RWPE2 (cell line): ENCODE measurements at places on chromosomes 7 and 10.

DNA sequence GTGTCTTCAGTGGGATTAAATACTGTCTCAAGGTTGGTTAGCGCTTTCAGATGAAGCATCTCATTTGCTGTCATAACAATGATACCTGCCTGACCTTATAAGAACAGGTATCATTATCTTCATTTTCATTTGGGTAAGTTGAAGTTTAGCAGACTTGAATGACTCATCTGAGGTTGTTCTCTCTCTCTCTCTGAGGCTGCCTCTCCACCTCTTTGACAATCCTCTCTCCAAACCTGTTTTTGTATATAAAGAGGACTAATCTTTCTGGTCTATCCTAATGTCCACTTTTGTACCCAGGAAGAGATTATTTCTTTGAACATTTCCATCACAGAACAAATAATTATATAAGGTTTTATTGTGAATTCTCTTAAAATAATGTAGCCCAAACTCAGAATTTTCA lies 291.4 kb downstream of the KLF6 start:
- no peak for DNase-seq

DNA sequence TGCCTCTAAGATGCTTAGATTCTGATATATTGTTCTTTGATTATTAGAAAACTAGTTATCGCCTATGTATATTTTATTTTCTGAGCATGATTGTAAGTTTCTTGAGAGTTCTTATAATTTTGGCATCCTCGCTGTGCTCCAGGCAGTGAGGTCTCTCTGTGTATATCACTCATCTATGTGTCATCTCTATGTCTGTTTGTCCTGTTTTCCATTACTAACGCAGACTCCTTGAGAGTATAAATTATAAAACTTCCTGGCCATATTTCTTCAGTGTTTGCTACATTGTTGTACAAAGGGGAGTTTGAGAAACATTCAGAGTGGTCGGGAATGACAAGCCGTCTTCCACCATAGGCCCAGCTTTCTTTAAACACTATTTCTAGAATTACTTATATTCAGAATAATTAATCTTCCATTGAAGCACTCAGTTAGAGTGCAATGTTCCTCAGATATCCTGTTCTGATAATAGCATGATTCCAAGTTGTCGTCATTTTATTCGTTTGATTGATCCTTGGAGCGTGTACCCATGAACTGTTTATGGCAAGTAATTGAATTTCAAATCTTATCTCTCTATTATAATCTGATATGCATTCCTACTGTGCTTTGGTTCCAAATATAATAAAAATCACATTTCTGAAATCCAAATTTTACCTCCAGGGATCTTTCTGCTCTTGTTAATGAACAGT lies 206.6 kb downstream of the BAMBI start:
- no peak for DNase-seq

GRCh38 chr7:20795881-20796280 lies 9.2 kb upstream of the SP8 start:
- no peak for DNase-seq

- no peak for DNase-seq
Observed at GRCh38 chr7:37784015-37784414, 64.4 kb upstream of the NME8 start.

DNA sequence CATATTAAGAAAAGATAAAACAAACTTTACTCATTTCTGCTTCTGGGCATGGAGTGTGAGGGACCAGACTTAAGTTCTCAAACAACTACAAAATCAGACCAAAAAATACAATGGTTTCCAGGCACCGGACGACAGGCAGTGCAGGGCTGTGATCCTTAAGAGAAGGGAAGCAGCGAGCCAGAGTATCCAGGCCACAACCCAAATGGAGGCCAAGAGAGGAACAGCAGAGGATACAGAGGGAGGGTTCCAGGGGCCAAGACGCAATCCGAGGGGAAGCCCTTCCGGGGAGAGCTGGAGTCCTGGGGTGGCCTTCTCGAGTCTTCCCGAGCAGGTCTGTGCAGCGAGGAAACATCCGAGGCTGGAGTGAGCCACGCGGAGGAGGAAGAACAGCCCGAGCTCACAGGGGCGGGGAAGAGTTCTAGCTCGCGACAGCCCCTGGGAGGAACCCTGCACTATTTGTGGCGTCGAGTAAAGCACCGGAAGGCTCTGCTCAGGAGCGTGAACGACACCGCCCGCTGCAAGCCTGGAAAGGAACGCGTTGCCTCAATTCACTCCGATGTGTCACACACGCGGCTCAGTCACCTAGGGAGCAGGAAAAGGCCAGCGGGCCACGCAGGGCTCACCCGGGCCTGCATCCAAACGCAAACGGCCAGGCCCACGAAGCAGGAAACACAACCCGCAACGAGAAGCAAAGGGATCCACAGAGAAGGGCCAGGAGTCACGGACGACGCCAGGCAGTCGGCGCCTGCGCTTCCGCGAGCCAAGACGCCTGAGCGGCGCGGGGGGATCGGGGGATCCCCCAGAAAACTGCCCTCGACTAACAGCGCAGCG lies 933 bp upstream of the RNF32 start:
- no peak for DNase-seq

DNA sequence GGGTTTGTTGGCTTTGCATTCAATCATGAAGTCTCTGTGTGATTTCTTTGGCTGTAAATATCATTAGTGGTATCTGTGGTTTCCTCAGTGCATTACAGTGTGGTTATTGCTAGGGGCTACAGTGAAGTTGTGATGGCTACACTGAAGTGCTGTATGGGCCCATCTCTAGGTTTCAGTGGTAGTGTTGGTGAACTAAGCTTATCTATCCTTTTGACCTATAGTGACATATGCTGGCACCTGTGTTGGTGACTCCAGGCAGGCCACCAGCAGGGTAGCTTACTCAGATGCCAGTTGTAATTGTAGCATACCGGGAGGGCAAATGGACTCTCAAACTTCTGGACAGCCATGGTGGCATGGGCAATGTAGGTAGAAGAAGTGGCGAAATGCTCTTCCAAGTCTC lies 219.0 kb downstream of the ANKRD30A start:
- no peak for DNase-seq

DNA sequence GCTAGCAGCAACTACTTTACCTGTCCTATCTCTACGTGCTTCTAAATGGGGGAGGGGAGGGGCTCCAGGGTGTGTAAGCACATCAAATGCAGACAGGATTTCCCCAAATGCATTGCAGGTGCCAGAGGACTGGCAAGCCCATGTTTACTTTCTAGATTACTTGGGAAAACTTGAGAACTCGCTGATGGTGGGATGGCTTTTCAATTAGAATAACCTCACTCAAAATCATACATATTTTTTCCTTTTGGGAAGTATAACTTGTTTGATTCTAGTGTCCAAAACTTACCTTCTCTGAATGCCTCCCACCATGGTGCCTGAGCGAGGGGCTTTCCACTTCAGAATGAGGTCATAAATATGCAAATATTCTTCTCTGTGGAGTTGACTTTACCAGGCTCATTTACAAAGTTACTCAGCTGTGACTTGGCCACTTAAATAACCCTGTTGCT lies 191.3 kb upstream of the RHOBTB1 start:
- no peak for DNase-seq

- no peak for DNase-seq
Observed at GRCh38 chr7:65285906-65286864, 87.5 kb upstream of the ZNF92 start.

- DNase-seq: no peak
Observed at GRCh38 chr7:2281541-2281940, 32.7 kb downstream of the SNX8 start.

DNA sequence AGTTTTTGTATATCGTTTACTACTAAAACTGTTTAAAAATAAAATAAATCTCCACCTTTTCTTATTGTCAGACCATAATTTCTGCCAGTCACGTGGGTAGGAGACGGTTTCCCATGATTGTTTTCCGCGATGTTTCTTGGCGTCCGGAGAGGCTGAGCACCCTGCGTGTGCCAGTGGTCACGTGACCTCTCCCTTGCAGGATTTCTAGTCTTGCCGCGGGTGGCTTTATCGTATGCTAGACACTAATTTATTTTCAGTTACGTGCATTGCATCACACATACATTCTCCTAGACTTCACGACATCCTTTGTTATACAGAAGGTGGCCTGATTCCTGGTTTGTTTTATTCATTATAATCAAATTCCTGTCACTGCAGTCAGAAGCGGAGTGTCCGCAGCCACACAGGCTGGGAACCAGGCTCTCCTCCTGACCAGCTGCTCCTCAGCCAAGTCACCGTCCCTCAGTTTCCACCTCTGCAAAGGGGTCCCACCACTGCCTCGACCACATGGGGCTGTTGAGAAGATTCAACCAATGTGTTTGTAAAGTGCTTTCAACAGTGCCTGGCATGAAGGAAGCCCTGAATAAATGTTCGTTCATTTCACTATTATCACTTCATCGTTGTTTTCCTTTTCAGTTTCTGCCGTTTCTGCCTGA lies 203.2 kb upstream of the PPP2R2D start:
- no peak for DNase-seq

- DNase-seq: no peak
Observed at GRCh38 chr10:84329986-84330651, 1.7 kb downstream of the CCSER2 start.

- DNase-seq: peak; percentile 86
Observed at GRCh38 chr10:110356628-110357245, 52.0 kb upstream of the SMNDC1 start.

DNA sequence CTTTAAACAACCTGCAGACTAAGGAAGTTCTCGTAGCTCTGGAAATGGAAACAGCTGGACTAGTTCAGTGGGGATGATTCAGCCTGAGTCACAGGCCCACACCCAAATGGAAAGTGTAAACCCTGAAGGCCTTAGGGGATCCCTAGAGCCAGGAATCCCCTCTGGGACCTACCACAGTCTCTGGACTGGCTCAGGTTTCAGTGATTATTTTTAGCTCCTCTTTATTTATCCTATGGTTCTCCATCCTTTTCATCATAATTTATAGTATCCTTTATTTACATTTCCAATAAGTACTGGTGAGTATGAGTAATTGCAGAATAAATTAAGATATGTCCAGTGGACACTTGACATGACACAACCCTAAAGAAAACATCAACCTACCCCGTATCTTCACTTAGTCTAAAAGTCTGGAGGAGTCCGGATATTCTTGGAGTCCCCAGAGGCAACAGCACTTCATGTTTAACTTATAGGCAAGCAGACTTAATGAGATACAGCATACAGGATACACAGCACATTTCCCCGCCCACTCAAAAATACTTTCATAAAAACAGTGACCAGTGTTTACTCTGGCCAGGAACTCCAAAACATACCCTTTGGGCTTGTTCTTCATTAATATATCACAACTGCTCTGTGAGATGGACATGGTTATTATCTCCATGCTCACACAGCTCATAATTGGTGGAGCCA lies 28.4 kb upstream of the SEMA3E start:
- peak; percentile 88 for DNase-seq

DNA sequence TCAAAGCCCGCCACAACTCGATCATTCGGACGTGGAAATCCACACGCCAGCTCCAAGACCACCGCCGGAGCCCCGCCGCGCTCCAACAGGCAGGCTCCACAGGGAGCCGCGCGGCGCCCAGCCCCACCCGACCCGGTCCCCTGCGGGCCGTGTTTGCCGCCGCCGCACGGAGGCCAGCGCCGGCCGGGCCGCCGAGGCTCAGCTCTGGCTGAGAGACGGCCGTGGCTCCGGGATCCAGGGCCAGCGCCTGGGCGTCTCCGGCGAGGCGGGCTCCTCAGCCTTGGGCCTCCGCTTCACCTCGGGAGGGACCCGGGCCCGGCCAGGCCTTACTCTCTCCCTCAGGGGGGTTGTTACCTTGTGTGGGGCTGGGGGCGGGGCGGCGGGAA lies 333 bp downstream of the SMNDC1 start:
- no peak for DNase-seq

GRCh38 chr10:33071857-33072256 lies 113.8 kb upstream of the ITGB1 start:
- DNase-seq: no peak

DNA sequence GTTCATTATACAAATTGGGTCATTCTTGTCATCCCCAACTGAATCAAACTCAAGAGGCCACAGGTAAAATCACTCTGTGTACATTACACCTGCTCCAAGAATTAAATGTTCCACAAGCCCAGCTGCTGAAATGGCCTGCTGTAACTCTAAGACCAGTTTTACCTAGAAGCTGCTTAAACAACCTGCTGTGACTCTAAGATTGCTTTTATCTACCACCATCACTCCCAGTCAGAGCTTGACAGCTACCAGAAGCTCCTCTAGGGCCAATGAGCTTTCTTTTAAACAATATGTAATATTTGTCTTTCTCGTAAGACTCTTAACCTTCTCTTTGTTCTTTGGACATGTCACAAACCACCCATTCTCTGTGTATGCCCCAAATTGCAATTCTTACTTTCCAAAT lies 141.8 kb upstream of the LRGUK start:
- no peak for DNase-seq

GRCh38 chr7:4343272-4344247 lies 338.5 kb upstream of the FOXK1 start:
- no peak for DNase-seq

GRCh38 chr7:91685544-91685943 lies 195.0 kb downstream of the MTERF1 start:
- no peak for DNase-seq

DNA sequence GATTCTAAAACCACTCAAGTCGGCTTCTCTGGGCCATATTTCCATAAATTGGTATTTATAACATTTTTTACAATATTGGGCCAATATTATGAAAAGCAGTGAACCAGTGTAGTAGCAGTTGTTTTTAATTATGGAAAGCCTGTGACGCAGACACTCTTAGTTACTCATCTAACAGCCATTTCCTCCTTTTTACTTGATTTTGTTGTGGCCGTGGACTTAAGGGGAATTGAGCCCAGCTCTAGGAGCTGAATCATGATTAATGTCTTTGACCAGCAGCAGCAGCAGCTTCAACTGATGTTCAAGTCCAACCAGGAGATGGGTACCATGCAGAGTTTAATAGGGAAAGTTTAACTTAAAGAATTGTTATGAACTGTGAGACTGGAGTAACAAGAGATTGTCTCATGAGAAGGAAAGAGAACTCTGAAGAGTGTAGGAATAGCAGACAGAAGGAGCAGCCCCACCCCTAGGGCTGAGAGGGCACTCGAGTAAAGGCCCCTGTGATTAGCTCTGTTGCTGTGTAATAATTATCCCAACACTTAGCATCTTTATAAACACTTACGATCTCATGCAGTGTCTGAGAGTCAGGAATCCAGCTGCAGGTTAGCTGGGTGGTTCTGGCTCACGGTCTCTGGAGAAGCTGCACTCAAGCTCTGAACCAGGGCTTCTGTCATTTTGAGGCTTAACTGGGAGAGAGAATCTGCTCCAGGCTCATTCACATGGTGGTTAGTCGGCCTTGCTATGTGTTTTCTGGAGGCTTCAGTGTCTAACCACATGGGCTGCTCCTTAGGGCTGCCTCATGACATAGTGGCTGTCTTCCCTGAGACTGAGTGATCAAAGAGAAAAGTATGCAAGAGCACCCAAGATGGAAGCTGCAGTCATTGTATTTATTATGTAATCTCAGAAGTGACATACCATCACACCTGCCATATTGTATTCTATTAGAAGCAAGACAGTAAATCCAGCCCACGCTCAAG lies 4.6 kb downstream of the LANCL2 start:
- no peak for DNase-seq

GRCh38 chr10:43093423-43094076 lies 16.7 kb downstream of the RET start:
- no peak for DNase-seq

DNA sequence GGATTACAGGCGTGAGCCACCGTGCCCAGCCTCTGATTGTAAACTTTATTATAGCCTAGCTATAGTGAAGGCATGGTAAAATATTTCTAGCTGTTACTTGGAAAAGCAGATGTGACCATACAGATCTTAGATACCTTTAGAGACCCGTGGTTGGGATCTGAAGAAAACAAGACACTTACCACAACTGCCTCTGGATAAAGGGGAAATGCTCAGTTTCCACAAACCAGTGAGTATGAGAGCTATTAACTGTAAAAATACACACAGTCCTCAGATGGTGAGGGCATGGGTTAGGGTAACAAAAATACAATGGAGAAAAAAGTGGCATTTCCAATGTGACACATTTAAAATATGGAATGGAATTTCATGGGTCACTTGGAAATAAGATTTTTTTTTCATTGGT lies 63.0 kb downstream of the ZNF438 start:
- no peak for DNase-seq
